ENCODE measurements at places on chromosomes 16 and 17. TPM values are rescaled to one million over a fixed set of nuclear protein-coding genes. Genes with fewer than 3 reads are reported as not detected.

VMO1 gene
- 1.8 TPM for total RNA-seq

CCDC40 gene
- total RNA-seq: 3.0 TPM

- H3K36me3 ChIP-seq: peaks cover 14% of the 10 kb centered on the region
- DNase-seq: no peak
- H3K4me3 ChIP-seq: no peak overlapping the region
- H3K4me1 ChIP-seq: no peaks in the 10 kb centered on the region
- H3K27me3 ChIP-seq: no peaks in the 10 kb centered on the region
These were observed 14.2 kb downstream of the SAP30BP start for GRCh38 chr17:75681289-75681688.

DNA sequence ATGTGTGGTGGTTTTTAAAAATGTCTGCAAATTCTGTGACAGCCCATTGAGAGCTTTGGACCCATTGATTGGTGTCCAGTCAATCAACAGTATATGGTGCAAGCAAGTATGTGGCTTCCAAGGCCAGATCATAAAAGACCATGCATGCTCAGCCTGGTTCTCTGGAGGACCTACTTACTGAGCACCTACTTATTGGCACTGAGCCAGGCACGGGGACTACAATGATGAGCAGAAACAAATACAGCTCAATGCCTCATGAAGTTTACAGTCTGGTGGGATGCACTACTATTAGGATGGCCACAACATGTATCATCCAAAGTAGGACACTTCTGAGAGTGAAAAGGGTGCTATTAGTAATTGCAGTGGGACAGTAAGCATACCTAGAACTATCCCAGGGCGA, 7.2 kb upstream of the EMP2 start:
- no peaks in the 10 kb centered on the region for H3K36me3 ChIP-seq
- H3K27ac ChIP-seq: no peak overlapping the region
- no peak for DNase-seq
- H3K4me3 ChIP-seq: no peak overlapping the region

DNA sequence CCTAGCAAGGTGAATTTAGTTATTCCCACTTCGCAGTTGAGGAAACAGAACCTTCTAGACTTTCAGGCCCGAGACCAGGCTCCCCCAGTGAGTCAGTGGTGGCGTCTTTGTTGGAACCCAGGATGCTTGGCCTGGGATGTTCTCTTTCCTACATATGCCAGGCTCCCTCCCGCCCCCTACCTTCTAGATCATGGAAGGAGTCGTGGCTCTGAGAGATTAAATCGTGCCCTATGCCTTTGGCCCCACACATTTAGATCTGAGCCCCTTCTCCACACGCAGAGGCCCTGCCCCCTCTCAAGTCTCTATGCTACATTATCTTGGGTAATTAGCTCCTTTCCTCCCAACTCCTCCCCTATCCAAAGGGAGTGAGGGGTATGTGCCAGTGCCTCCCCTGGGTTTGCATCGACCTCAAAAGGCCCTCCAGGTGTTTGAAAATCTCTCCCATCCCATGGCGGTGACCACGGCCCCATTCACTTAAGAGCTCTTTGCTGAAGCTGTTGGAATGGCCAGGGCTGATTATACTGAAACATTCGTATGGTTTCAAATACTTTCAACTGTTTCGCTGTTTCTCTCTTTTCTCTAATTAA, 3.0 kb downstream of the NGFR start:
- H3K27ac ChIP-seq: no peak overlapping the region
- no peaks in the 10 kb centered on the region for H3K36me3 ChIP-seq
- no peak overlapping the region for H3K4me3 ChIP-seq
- no peaks in the 10 kb centered on the region for H3K27me3 ChIP-seq
- H3K4me1 ChIP-seq: peaks cover 8% of the 10 kb centered on the region
- no peak for DNase-seq

- no peaks in the 10 kb centered on the region for H3K36me3 ChIP-seq
- peak; percentile 45 for DNase-seq
- peaks cover 5% of the 10 kb centered on the region for H3K4me1 ChIP-seq
- no peaks in the 10 kb centered on the region for H3K27me3 ChIP-seq
- H3K4me3 ChIP-seq: peak overlapping the region; percentile 68
These were observed 776 bp downstream of the LRRC75A start for GRCh38 chr17:16491131-16491702.

CCL4L2 gene
- 0.50 TPM for total RNA-seq

DNA sequence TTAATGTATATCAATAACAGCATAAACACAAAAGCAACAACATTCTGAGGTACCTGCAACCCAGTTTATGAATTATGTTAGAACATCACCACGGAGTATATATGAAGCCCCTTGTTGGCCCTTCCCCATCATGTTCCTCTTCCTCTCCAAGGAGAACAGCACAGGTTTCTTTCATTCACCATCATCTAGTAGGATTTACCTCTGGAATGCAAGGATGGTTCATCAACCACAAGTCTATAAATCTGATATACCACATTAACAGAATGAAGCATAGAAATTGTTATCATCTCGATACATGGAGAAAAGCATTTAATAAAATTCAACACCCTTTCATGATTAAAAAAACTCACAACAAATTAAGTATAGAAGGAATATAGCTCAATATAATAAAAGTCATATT, 6.2 kb upstream of the PRSS54 start:
- DNase-seq: no peak
- H3K36me3 ChIP-seq: no peaks in the 10 kb centered on the region
- H3K4me3 ChIP-seq: no peak overlapping the region
- no peaks in the 10 kb centered on the region for H3K4me1 ChIP-seq
- no peak overlapping the region for H3K27ac ChIP-seq

- H3K27ac ChIP-seq: no peak overlapping the region
- no peaks in the 10 kb centered on the region for H3K36me3 ChIP-seq
- H3K4me3 ChIP-seq: no peak overlapping the region
- H3K4me1 ChIP-seq: peaks cover 1% of the 10 kb centered on the region
- H3K27me3 ChIP-seq: no peaks in the 10 kb centered on the region
These were observed 11.0 kb upstream of the NXPH3 start for GRCh38 chr17:49564638-49565037.

GRCh38 chr17:73247726-73248125, 14.0 kb downstream of the CPSF4L start:
- H3K36me3 ChIP-seq: no peaks in the 10 kb centered on the region
- H3K27me3 ChIP-seq: no peaks in the 10 kb centered on the region
- no peaks in the 10 kb centered on the region for H3K4me1 ChIP-seq
- DNase-seq: no peak

BEAN1 gene
- total RNA-seq: 0.25 TPM

TRIM72 gene
- under 0.01 TPM for total RNA-seq

CHST5 gene
- not detected for total RNA-seq

GRCh38 chr16:90019543-90020259, 445 bp upstream of the DBNDD1 start:
- H3K4me1 ChIP-seq: peaks cover 10% of the 10 kb centered on the region
- peak overlapping the region; percentile 5 for H3K4me3 ChIP-seq
- H3K27ac ChIP-seq: no peak overlapping the region

DNA sequence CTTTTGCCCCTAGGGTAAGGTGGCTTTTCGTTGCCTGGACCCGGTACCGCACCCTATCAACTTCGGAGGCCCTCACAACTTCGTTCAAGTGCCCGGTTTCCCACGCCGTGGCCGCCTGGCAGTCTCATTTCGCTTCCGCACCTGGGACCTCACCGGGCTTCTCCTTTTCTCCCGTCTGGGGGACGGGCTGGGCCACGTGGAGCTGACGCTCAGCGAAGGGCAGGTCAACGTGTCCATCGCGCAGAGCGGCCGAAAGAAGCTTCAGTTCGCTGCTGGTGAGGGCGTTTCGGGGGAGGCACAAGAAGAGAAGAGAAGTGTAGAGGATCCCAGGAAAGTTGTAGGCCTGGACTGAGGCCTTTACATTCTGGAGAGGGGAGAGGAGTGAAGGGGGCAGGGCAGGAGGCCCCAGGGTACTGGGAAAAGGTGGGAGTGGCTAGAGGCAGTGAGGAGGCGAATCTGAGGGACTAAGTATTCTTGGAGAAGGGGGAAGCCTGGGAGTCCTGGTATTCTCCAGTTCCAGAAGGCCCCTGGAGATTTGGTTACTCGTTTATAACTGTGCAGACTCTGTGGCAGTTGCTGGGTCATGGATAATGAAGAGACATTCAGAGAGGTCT, 5.5 kb downstream of the CNTNAP1 start:
- no peak overlapping the region for H3K4me3 ChIP-seq
- H3K27ac ChIP-seq: no peak overlapping the region
- peaks cover 15% of the 10 kb centered on the region for H3K4me1 ChIP-seq
- H3K36me3 ChIP-seq: no peaks in the 10 kb centered on the region
- H3K27me3 ChIP-seq: peaks cover 11% of the 10 kb centered on the region
- DNase-seq: no peak

GRCh38 chr17:32793841-32794240, 83.1 kb downstream of the MYO1D start:
- H3K4me3 ChIP-seq: no peak overlapping the region
- no peak for DNase-seq
- H3K27me3 ChIP-seq: no peaks in the 10 kb centered on the region
- peaks cover 38% of the 10 kb centered on the region for H3K4me1 ChIP-seq

KRT14 gene
- not detected for total RNA-seq

SMPD3 gene
- total RNA-seq: 10.6 TPM

DNA sequence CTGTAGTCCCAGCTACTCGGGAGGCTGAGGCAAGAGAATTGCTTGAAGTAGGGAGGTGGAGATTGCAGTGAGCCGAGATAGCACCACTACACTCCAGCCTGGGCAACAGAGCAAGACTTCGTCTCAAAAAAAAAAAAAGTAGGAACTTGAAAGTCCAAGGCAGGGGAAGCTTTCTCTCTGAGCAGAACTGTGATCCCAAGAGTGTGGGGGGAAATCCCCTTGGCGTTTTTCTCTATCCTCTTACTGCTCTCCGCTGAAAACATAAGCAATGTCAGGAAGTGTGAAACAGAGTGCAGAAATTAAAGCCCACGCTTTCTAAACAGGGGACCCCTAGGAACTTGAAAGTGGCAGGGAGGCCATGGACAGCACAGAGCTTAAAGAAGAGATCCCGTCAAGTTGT, 9.8 kb upstream of the CMTM3 start:
- no peaks in the 10 kb centered on the region for H3K4me1 ChIP-seq
- H3K27ac ChIP-seq: no peak overlapping the region
- DNase-seq: no peak
- H3K27me3 ChIP-seq: no peaks in the 10 kb centered on the region

DNA sequence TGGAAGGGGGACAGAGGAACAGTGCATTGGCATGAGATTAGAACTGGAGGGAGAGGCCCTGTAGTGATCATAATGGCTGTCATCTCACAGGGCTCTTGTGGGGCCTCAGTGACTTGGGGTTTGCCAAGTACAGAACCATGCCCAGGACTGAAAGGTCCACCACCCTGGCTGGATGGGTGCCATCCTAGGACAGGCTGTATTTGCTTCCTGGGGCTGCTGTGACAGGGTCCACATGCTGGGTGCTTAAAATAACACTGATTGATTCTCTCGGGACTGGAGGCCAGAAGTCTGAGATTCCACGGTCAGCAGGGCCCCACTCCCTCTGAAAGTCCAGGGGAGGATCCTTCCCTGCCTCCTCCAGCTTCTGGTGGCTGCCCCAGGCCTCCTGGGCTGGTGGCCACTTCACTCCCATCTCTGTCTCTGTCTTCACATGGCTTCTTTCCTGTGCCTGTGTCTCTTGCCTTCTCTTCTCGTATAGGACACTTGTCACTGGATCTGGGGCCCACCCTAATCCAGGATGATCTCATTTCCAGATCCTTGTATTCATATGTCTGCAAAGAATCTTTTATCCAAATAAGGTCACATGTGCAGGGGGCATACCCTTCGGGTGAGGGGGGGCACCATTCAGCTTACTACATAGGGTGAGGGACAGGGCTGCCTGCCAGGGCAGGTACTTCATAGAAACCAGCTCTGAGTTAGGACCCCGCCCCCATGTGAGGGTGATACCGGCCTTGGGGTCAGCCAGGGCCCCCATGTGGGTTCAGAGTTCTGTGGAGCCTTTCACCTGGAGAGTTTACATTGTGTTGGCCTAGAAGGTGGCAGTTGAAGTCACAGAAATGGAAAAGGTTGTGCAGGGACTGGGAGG, 52.6 kb downstream of the USP22 start:
- no peaks in the 10 kb centered on the region for H3K4me1 ChIP-seq
- DNase-seq: no peak
- no peaks in the 10 kb centered on the region for H3K36me3 ChIP-seq
- H3K27ac ChIP-seq: no peak overlapping the region
- no peak overlapping the region for H3K4me3 ChIP-seq

DNA sequence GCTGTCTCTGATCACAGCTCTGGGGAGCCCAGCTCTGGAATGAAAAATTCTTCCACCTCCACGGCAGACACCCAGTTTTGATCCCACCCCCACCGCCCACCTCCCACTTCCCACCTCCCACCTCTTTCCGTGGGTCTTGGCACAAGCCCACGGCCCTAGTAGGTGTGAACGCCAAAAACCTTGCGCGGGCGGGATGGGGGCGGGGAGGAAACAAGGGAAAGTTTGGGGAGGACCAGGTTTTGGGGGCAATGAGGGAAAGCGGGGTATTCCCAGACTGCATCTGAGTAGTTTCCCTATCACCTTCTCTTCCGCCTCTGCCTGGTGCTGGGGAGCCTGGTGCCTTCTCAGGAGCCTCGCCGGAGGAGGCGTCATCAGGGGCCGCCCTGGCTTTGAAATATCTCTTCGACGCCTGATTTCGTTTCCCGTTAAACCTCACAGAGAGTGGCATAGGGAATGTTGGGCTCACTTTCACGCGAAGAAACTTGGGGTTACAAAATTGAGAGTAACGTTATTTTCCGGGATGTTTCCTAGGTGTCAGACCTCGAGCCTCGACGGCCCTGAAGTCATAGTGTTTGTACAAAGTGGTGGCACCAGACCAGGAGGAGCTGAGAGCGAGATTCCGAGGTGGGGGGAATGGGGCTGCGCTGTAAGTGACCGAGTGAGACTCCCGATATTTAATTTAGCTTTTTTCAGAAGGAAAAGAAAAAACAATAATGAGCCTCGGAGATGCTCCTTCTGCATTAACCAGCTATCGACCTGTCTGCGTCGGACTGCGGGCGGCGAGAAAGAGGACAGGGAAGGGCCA, 1.6 kb upstream of the IRX3 start:
- no peaks in the 10 kb centered on the region for H3K36me3 ChIP-seq
- H3K27ac ChIP-seq: no peak overlapping the region
- H3K4me1 ChIP-seq: peaks cover 28% of the 10 kb centered on the region
- no peak for DNase-seq
- H3K4me3 ChIP-seq: no peak overlapping the region

PYDC1 gene
- total RNA-seq: not detected

DNA sequence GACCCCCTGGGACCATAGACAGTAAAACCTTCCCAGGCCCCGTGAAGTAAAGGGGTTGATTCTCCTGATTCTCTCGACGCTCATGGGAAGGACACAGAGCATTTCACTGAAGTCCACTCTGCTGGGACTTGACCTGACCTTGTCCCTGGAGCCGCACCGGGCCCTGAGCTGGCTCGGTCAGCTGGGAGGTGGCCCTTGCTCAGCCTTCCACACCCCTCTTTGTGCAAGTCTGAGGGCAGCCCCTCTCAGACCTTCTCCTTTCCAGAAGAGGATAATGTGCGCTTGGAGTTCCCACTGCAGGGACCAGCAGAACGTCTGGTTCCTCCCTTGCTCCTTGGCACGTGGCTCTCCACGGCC, 115.5 kb downstream of the RAP1GAP2 start:
- H3K4me3 ChIP-seq: no peak overlapping the region
- DNase-seq: no peak
- no peaks in the 10 kb centered on the region for H3K36me3 ChIP-seq
- H3K27ac ChIP-seq: no peak overlapping the region
- H3K27me3 ChIP-seq: no peaks in the 10 kb centered on the region

- no peak overlapping the region for H3K4me3 ChIP-seq
- H3K36me3 ChIP-seq: no peaks in the 10 kb centered on the region
- no peak for DNase-seq
These were observed 166.9 kb downstream of the LGALS9B start for GRCh38 chr17:20300436-20300934.

- H3K27ac ChIP-seq: peak overlapping the region; percentile 93
- peak; percentile 78 for DNase-seq
- no peaks in the 10 kb centered on the region for H3K27me3 ChIP-seq
- H3K36me3 ChIP-seq: peaks cover 7% of the 10 kb centered on the region
These were observed 680 bp upstream of the CCL15 start for GRCh38 chr17:36001862-36002603.

Data from liver (tissue), 10 donors.